Skeletal muscle cell (primary cell): ENCODE measurements at places on chromosomes 16 and 17.
A peak's percentile ranks its signal among the peaks of the same experiment; 100 is the strongest.

DNA sequence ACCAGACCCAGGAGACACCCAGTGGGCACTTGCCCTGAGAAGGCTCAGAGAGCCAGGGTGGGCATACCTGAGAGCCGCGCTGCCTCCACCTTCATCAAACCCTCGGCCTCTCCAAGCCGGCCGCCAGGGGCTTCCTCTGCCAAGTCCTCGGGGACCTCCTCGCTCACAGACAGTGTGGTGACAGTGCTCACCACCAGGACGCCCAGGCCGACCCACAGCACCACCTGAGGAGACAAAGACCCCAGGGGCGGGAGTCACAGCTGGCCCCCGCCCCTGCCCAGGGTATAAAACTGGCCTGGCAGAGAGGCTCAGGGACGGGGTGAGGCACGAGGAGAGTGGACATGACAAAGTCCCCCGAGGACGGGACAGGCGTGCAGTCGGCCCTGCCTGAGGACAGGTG, 21.1 kb downstream of the NDUFAF8 start:
- no peak for DNase-seq

DNA sequence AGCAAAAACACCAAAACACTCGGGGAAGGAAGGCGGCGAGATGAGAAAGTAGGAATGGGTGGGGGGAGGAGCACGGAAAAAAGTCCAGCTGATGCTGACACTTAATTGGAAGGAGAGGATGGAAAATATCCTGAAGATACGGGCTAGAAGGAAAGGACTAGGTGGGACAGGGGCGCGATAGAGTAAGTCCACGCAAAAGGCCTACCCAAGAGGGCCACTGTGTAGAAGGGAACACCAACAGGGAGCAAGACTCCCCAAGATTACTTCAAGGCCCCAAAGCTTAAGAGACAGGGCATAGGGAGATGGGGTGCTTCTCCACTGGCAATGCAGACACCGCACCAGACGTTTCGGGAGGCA, 736 bp downstream of the APPBP2 start:
- DNase-seq, result no peak

DNA sequence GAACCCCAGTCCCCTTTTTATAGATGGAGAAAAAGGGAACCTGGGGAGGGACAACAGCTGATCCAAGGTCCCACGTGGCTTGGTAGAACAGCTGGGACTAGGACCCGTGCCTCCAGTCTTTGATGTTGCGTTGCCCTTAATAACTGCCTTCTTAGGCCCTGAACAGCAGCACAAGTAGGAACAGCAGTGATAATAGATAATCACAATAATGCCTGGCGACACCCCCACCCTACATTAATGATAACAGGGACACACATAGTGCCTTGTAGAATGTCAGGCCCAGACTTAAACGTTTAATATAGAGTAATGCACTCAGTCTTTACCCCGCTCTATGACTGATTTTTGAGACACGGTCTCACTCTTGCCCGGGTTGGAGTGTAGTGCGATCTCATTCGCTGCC, 96.4 kb downstream of the ABCC6 start:
- no peak for DNase-seq

- no peak for DNase-seq
Measured at GRCh38 chr17:63819585-63820537, 7.4 kb upstream of the PSMC5 start.

DNA sequence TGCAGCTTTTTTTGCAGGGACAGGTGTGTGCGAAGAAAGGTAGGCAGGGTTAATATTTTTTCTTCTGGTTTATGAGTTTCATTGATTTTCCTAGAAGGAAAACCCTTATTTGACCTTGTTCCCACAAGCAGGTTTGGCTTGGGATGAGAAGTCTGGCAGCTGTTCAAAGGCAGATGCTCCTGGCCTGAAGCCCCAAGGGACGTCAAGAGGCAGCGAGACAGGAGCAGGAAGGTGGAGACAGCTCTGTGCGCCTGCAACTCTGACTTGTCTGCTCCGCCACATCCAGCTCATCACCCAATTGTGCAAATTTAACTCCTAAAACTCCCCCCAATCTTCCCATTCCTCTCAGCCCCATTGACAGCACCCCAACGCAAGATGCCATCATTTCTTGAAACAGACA, 136.8 kb upstream of the XYLT1 start:
- no peak for DNase-seq

GRCh38 chr17:37701496-37701898, 43.4 kb downstream of the HNF1B start:
- no peak for DNase-seq

DNA sequence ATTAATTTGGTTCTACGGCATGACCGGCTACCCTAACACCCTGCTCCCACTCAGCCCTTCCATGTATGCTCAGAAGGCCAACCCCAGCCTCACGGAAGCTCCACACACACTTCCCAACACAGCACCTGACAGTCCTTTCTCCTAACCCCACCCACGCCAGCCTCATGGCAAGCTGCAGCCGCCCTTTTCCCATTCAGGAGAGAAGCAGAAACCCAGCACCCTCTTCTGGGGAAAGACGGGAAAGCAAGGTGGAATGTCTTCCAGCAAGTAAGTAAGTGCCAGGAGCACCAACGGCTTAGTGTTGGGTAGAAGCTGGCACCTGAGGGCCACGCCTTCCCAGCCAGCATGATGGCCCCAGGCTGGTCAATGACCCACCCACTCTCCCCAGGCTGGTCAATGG, 32.1 kb downstream of the ABR start:
- DNase-seq, result no peak

GRCh38 chr17:63675607-63676546, 24.0 kb downstream of the LIMD2 start:
- peak; percentile 31 for DNase-seq

DNA sequence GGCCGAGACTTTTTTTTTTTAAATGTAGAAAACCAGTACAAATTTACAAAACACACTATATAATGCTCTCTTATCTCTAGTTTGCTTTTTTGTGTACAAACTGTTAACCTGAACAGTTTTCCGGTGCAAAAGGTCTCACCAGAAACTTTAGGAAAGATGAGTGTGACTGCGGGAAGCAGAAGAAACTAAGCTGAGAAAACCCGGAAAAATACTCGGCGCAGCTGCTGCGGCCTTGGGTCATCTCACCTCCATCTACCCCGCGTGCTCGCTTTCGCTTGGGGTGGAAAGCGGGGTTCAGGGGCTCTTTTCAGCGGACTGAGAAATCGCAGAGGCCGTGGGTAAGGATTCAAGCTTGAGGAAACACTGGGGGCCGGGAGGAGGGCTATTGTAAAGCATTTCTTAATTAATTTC, 1.8 kb downstream of the SALL1 start:
- no peak for DNase-seq

DNA sequence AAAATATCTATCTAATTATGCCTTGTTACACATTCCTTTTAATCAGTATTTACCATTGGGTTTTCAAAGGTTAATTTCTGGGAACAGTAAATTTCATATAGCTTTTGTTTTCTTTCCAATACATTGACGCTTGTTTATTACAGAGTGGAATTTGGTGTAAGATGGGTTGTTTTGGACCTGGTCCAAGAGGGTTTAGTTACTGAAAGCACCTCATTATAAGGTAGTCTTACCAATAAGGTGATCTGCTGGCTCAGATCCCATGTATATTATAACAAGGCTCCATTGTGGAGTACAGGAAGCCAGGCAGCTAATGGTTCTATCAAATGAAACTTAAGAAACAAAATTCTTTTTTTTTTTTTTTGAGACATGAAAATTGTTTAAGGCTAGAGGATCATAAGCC, 87.3 kb upstream of the NACA2 start:
- no peak for DNase-seq

DNA sequence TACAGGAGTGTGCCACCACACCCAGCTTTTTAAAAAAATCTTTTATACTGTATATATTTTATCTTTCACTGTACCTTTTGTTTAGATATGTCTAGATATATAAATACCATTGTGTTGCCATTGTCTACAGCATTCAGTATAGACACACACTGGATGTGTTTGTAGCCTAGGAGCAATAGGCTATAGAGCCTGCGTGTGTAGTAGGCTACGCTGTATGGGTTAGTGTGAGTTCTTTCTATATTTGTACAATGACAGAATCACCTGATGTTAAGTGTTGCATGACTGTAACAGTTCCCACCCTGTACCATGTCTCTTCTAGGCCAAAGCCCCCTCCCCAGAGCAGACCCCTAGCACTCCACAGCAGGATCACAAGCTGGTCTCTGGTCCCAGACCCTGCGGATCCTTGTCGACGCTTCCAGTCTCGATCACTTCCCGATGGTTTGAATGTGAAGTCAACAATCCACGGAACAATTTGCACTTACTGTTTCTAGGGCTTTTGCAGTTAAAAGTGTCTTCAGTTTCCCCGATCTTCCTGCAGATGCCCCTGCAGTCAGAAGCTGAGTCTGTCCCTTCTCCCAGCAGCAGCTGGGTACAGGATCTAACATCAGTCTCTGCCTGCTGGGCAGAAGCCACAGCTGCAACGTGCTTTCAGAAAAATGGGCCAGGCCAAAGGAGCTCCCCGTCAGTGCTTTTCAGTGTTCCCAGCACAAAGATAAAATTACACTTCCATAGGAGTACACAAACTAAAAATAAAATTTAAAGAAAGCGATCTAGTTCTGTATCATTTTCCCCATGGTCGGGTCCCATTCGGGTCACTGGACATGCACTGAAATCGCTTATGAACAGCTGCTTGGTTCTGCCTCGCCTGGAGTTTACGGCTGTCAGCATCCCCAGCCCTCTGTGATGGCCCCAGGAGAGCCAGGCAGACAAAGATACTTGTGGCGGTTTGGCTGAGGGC, 35.4 kb downstream of the ADAM11 start:
- DNase-seq, result no peak

DNA sequence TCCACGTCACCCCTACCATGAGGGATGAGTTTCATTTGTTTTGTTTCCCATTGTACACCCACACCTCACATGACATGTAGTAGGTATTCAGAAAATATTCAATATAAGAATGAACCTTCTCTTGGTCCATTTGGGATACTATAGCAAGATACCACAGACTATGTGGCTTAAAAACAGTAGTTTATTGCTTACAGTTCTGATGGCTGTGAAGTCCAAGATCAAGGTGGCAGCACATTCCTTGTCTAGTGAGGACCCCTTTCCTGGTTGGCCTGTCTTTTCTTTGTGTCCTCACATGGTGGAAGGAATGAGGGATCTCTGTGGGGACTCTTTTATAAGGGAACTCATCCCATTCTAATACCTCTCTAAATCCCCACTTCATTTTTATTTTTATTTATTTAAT, 36.2 kb upstream of the CRYM start:
- DNase-seq, result no peak

DNA sequence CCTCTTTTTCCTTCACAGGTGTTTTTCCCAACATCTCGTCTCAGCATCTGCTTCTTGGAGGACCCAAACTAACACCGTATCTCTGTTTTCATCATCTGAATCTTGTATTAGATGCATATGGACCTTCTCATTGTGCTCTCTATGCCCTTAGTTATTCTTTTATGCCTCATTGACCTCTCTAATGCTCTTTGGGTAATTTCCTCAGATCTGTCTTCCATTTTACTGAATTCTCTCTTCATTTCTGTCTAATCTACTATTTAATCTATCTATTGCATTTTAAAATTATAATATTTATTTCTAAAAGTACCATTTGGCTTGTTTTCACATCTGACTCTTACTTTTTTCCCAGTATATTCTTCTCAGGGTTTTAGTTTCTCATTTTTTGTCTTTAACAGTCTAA, 81.1 kb downstream of the PITPNC1 start:
- no peak for DNase-seq

GRCh38 chr16:67395458-67396158, 2.3 kb upstream of the TPPP3 start:
- DNase-seq, result no peak

DNA sequence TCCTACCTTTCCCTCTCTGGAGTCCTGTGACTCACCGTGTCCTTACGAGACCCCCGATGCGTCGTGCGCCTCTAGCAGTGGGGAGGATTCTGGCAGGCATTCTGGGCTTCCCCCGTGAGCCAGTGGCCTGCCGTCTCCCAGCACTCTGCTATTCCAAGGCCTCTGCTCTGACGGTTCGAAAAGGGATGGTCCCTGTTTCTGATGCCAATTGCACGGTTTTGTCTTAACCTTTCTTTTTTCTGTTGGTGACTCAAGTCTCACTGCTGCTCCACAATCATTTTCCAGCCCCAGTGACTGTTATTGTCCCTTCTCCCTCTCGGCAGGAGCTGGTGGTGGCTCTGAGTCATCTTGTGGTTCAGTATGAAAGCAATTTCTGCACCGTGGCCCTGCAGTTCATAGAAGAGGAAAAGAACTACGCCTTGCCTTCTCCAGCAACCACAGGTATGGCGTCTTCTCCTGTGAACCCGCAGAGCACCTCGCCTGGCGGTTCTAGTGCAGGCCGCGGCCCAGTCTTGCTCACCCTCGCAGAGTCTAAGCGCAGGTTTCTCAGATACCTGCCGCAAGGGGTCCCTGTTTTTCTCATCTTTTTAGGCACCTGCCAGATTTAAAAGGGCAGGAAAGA, 100.1 kb upstream of the CHMP6 start:
- peak; percentile 42 for DNase-seq

DNA sequence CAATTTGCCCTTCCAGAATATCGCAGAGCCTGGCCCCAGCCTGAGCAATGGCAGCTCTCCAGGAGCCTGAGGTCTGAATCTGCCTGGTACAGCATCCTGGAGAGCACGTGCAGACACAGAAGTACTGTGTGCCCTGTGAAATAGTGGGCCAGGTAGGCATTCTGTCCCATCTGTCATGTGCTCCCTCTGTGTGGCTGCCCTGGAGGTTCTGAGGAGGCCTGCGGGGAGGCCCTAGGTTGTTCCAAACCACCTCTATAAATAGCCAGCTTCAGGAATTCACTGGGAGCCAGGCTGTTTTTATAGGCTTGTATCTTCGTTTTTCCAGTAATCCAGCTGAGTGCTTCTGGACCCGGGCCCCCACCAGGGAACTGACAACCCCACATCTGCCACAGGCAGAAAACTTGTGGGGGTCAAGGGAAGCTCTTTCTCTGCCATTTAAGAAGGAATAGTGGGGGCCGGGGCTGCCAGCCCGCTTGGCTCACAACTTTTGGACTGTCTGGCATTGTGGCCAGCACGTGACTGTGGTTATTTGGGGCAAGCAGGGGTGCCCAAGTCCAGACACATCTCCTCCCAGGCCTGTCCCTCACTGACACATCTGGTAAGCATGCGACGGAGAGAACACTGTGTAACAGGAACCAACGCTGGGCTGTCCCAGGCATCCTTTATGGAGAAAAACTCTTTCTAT, 356.3 kb upstream of the TNRC6C start:
- peak; percentile 66 for DNase-seq

DNA sequence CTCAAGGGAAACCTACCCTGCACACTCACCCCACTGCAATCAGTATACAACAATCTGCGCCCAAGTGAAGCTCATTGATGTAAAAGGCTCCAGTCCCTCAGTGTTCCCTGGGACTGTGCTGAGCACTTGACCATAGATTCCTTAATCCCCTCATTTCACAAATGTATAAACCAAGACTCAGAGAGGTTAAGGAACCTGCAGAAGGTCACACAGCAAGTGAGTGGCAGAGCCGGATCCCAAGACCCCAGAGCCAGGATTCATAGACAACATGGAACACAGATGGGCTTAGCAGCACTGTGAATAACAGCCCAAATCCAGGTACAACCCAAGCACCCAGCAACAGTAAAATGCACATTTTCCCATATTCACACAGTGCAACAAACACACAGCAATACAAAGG, 225.7 kb downstream of the C16orf78 start:
- no peak for DNase-seq
